Endothelial cell of coronary artery (primary cell): ENCODE measurements at places on chromosomes 5 and 9. TPM values are rescaled to one million over a fixed set of nuclear protein-coding genes. Genes with fewer than 3 reads are reported as not detected.

Gene TMEM232
- 0.75 and 1.3 TPM in 2 replicates for total RNA-seq

Gene ELOVL7
- total RNA-seq = under 0.01 TPM in 2 replicates

Gene FAT2
- under 0.01 TPM in 1 of 2 replicates, not detected in the other for total RNA-seq

Gene GABRG2
- not detected in 2 replicates for total RNA-seq

Gene CCNH
- 97.6 and 105 TPM in 2 replicates for total RNA-seq

Gene CCDC152
- total RNA-seq = 0.56 and 0.99 TPM in 2 replicates

Gene RABEPK
- total RNA-seq = 26.8 and 35.0 TPM in 2 replicates

Gene EIF4EBP3
- total RNA-seq = 0.54 and 0.75 TPM in 2 replicates

Gene ADRA1B
- 0.72 and 0.94 TPM in 2 replicates for total RNA-seq

Gene RLN1
- not detected in 2 replicates for total RNA-seq

Gene RALGDS
- 30.6 and 30.9 TPM in 2 replicates for total RNA-seq

Gene AGGF1
- 19.3 and 26.9 TPM in 2 replicates for total RNA-seq

Gene PRR16
- 0.09 and 1.6 TPM in 2 replicates for total RNA-seq

Gene PCDHB11
- total RNA-seq = 0.38 and 0.99 TPM in 2 replicates

Gene TSC1
- total RNA-seq = 19.8 and 29.7 TPM in 2 replicates

Gene STRBP
- total RNA-seq = 10.7 and 11.7 TPM in 2 replicates

Gene SLC6A3
- not detected in 2 replicates for total RNA-seq

Gene GPR21
- 0.90 and 1.8 TPM in 2 replicates for total RNA-seq
